Activated T-cell treated with anti-CD3 and anti-CD28 coated beads for 48 hours (primary cell): ENCODE measurements at places on chromosomes 4 and X.

DNA sequence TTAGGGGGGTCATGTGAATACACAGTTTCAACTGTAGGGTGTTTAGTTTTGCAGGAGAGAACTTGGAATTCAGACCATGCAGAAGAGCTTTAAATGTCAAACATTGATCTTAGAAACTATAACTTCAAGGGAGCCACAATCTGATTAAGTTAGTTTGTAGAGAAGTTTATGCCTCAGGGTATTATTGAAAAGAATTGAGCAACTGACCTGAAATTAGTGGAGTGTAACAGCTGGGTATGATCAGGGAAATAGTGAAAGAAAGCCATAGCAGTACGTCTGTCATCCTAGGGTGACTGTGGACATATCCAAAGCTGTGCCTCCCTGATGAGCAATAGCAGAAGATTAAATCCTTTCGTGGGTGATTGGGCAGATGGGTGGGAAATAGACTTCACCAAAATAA is 63.8 kb downstream of the FAM47B start:
- no peak for DNase-seq

- DNase-seq: no peak
Observed at GRCh38 chr4:40058121-40058520, 1.5 kb downstream of the N4BP2 start.

DNA sequence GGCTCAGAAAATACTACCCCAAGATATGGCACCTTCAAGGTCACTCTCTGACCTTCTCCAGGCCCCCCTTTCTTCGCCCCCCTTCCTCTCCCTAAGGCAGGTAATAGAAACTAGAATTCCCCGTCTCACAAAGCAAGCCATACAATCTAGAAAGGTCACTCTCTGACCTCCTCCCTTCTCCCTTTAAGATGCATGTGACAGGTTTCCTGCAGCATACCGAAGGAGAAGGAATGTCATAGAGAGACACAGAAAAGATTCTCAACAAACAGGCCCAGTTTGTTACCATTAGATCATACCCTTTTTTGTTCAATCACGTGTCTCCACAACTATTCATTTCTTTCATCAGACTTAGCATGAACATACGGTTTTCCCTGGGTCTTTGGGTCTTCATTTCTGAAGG is 51.2 kb upstream of the RBMXL3 start:
- no peak for DNase-seq

DNA sequence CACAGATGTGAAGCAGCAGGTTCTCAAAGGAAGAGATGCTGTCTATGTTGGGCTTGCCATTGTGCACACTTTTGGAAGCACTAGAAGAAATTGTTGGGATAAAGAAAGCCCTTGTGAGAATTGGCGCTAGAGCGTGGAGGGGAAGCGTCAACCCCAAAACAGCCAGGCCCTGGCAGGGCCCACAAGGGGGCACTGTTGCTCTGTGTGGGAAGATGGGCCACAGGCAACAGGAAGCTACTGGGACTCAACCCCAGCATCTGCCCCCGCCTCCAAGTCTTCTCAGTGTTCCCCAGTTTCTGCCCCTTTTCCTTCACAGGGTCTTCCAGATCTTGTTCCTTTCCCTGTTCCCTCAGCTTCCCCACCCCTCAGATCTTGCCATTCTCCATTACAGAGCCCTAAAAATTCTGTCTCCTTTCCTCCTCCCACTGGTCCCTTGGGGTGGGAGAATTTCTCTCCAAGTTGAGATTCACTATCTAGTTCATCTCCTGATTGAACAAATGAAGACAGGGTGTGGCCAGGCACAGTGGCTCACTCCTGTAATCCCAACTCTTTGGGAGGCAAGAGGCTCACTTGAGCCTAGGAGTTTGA is 85.5 kb downstream of the STARD8 start:
- DNase-seq: peak; percentile 53

- no peak for DNase-seq
Observed at GRCh38 chr4:67744561-67745283, 9.5 kb downstream of the GNRHR start.

- DNase-seq: no peak
Observed at GRCh38 chr4:8319731-8320385, 50.3 kb downstream of the HTRA3 start.

GRCh38 chr4:184237612-184238011 is 19.9 kb upstream of the ENPP6 start:
- DNase-seq: no peak

DNA sequence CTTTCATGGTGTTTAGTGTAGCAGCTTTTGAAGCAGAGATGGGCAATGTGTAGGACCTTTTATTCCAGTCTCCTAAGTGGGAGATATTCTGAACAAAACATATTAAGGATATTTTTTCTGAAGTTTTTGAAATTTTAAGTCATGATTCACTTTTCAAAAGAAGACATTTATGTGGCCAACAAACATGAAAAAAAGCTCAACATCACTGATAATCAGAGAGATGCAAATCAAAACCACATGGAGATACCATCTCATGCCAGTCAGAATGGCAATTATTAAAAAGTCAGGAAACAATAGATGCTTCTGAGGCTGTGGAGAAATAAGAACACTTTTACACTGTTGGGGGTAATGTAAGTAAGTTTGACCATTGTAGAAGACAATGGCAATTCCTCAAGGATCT is 76.0 kb downstream of the FAT4 start:
- DNase-seq: no peak

DNA sequence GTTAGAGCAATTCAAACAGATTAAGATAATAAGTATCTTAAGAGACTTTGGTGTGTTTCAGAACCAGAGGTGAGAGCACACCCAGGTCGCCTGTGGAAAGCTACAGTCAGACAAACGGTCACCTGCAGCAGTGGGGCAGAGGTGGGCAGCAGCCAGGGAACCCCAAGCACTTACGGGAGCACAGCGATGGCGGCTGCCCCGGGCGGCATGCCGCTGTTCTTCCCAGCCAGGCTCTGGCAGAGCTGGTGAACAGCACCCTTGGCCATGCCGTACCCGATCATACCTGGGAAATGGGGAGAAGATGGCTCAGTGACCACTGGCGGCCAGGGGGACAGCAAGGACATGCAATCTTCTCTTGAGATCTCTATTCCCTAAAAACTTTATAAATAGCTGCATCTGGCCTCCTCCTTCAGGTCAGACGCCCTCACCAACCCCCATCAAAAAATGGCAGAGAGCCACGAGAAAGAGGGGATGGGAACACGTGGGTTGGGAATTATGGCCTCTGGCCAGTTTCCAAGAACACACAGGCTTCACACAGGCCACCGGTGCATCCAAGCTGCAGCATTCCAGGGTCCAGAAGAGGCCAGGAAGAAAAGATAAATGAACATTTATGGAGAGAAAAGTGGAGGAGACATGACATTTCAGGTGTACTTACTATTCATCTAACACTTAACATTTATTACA is 19.7 kb downstream of the QDPR start:
- no peak for DNase-seq

GRCh38 chr4:7956934-7957656 is 17.4 kb upstream of the AFAP1 start:
- no peak for DNase-seq
